ENCODE measurements at places on chromosomes 4 and X.

DNA sequence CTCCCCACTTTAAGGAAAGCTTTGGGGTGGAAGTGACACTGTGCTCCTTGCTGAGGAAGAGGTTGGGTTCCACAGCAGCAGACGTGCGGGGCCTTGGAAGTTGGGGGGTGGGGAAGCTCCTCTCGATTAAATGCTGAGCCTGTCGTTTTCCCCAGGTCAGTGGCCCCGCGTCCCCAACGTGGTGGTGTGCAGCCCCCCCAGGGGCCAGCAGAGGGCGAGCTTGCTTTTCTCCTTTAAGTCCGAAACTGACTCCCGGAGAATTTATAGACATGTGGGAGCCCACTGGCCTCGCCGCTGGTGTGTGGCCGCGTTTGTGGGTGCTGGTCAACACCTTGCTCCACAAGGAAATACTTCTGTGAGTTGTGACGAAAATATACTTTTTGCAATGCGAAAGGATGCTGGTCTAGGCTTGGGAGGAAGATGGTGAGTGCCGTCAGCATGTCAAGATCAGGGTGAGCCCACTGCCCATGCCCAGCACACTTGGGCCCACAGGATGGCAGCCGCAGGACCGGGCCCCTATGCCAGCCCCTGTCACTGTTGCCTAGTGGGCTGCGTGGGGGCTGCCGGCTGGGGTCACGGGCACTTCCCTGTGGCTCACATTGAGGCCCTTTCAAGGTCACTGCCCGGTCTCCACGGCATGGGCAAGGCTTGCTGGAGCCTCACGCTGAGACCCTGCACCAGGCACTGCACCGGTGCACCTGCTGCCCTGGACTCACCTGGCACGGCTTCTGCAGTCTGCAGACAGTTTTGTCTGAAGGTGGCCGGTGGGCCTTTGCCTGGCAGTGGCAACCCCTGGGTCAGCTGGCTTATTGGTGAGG lies 9.4 kb downstream of the UVSSA start:
- no peak for DNase-seq

DNA sequence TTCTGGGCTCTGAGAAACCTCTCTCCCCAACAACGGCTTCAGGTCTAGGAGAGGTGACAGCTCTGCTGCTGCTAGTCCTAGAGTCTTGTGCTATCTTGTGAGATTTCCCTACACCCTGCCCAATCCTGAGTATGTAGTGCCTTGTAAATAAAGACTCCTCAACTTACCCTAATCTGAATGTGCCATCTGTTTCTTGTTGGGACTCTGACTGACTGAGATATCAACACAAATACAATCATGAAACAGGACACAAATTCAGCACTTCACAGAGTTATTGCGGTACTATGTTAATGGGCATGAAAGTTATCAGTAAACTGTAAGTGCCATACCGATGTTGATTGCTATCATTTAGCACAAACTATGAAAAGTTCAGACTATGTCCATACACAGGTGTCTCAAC lies 529.0 kb upstream of the FTHL17 start:
- no peak for DNase-seq

GRCh38 chrX:40570346-40571093 lies 10.2 kb upstream of the ATP6AP2 start:
- DNase-seq: no peak

DNA sequence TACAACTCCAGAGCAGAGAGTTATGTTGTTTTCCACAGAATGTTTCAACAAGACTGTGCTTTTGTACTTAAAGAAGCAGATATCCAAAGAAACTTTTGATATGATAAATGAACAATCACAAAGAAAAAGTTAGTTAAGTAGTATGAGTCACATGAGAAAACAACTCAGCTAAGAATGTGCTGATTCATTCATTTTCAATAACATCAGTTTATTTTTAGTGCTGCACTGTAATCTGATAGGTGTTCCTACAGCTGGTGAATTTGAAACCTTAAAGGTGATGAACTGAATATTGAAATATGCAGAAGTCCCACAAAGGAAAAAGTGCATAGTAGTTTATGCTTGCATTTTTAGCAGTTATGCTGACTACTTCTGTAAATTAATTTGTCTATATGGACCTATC lies 180.3 kb upstream of the TENM3 start:
- DNase-seq: no peak

- no peak for DNase-seq
These were observed 53.1 kb downstream of the ARHGEF38 start for GRCh38 chr4:105605493-105605892.

DNA sequence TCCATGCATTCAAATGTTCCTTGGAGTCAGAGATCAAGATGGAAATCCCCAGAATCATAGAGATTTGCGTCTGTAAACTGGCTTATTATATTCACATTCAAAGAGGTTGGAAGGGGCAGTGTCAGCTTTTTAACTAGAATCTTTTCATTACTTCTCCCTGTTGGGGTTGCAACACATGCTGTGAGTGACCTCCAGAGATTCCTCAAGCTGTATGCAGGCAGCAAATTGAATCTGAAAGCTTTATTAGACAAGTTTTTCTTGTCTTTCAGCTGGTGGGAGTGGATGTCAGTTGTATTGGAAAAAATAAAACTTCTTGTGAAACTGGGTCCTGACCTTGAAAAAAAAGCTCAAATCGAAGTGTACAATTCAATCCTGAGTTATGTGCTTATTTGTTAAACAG lies 736.5 kb upstream of the FTHL17 start:
- no peak for DNase-seq

DNA sequence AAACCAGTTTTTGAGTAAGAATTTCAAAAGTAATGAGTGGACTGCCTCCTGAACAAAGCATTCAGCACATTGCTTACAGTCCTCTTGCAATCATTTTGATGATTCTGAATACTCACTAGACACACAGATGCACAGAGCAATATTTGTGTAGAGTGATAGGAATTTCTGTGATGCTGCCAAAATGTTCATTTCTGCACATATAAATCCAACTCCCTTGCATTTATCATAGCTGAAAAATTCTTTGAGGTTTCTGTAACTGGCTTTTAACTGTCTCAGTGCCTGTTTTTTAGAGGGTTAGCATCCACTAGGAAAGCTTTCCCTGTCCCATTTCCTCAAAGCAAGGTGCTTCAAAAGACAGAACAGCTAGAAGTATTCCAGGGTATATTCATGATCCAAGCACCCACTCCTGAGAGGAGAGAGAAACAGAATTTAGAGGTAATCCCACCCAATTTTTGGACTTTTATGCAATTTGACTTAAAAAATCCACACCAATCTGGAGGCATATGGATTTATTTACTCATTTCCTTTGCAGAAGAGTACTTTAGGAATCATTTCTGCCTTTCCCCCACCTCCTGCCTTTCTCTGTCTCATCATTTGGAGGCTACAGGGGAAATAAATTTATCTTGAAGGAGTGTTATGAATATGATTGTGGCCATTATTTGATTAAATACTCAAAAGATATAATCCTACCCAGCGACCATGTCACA lies 234.5 kb upstream of the SLIT2 start:
- DNase-seq: no peak

DNA sequence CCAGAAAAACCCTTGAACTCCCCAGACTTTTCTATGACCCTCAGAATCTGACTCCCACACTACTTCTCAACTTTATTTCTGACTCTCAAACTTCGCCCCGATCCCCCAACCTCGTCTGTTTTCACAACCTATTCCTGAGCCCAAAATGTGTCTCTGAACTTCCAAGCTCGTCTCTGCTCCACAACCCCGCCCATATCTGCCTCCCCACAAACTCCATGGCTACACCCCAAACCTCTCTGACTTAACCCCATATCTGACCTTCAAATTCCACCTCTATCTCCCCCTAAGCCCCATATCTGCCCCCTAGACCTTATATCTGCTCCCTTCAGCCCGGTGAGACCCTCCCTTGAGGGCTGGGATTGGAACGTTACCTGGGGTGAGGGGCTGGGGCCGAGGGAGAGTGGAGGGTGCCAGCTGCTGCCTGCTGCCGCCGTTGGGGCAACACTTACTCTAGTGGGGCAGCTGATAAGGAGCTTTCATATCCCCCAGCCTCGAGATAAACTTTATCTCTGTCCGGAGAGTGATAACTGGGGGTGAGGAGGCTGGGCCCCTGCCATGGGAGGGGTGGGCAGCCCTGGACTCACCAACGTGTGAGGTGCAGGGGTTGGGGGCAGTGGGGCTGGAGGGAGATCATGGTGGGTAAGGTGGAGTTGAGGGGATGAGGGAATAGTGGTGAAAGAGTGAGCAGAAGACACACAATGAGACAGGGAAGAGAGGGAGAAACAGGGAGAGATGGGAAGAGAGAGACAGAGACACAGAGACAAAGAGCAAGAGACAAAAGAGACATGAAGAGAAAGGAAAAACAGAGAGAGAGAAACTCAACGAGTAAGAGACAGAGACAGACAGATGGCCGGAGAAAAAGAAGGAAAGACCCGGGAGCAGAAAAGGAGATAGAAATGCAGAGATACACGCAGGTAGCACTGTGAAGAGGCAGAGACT lies 1.4 kb downstream of the GATA1 start:
- no peak for DNase-seq

- no peak for DNase-seq
These were observed 219.2 kb downstream of the CBR4 start for GRCh38 chr4:168790898-168791297.

DNA sequence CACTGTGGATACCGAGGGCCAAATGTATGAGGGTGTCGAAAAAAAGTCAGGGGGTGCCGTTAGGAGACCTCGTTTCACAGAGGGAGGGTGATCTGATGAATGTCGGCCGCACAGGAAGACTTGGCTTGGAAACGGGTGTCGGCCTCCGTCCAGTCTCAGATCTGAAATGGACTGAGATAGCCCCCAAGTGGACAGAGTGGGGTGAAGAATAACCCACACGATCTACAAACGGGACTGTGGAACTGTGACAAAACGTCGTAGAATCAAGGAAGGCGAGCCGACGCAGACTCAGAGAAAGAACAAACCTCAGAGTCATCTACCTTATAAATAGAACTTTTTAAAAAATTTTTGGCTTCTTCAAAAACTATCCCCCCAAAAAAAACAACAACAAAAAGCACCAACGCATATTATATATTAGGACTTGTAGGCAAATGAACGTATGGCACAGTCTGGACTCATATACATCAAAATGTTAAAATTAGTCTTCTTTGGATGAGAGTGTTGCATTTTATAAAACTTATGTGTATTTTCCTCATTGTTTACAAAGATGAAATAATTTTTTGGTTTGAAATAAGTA lies 63.8 kb upstream of the IRF2 start:
- DNase-seq: peak; percentile 20

GRCh38 chrX:22037225-22037624 lies 5.1 kb downstream of the PHEX start:
- DNase-seq: no peak
